ENCODE measurements at places on chromosomes 12 and 14.

GRCh38 chr12:108559007-108559655 lies 1.8 kb downstream of the SART3 start:
- DNase-seq = no peak

GRCh38 chr12:122031342-122032216 lies 9.9 kb downstream of the BCL7A start:
- DNase-seq = no peak

GRCh38 chr12:55822228-55822627 lies 4.4 kb downstream of the ORMDL2 start:
- DNase-seq = no peak

DNA sequence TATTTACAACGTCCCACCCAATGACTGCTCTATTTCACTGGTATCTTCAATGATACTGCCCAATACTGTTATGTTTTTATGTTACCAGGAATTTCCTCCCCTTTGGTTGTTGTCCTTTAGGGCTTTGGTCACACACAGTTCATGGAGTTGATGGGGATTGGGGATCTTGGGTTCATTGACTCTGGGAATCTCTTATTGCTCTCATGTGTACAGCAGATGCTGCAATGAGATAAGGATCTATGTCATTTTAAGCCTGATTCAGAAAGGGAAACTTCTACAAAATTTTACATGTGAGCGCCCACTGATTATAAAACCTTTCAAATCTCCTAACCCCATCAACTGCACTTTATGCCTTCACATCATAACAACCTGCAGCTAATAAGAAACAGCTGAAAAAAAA lies 67.2 kb downstream of the FAR2 start:
- DNase-seq = no peak

DNA sequence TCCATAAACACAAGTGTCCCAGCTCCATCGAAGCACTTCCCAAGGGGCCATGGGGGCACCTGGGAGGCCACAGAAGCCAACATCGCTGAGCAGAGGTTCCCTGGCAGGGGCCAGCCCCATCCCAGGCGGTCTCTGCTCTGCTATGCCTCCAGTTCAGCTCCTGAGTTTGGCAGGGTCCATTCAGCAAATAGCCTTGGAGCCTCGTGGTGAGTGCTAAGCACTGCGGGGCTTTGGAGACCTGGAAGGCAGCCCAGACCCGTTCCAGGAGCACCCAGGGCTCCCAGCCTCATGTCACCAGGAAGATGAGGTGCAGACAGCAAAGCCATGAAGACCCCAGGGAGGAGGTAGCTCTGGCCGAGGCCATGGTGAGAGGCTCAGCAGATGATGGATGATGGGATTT lies 109.5 kb downstream of the LGMN start:
- no peak for DNase-seq

GRCh38 chr14:54691525-54692283 lies 124.8 kb downstream of the SAMD4A start:
- peak; percentile 62 for DNase-seq

- no peak for DNase-seq
These were observed 12.0 kb upstream of the MDM1 start for GRCh38 chr12:68344126-68344525.

DNA sequence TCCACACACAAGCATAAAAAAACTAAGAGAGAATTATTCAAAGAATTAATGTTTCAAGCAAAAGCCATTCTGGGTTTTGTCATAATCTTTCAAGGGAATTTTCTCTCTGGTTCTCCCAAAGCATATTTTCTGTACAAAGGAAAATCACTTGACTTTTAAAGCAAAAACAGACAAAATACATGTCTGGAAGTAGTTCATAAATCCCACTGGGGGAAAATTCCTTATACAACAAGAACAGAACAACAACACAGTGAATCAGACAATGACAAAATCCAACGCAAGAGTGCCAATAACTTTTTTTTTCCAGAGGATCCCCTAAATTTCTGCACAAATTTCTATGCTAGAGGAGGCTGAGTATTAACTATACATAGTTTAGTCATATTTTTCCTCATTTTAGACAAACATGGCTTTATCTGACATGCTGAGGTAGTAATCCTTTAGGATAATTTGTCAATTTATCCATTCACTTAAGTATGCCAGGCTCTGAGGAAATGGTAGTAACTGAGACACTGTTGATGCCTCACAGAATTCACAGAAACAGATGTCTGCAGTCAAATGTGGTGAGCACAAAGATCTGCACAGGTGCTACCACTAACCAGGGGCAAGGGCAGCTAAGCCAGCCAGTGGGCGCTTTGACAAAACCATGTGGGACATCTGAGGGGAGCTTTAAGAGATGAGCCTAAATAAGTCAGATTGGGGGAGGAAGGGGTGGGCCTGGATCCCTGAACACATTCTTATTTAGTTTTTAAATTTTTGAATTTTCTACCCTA lies 38.0 kb downstream of the GRIP1 start:
- DNase-seq = no peak

DNA sequence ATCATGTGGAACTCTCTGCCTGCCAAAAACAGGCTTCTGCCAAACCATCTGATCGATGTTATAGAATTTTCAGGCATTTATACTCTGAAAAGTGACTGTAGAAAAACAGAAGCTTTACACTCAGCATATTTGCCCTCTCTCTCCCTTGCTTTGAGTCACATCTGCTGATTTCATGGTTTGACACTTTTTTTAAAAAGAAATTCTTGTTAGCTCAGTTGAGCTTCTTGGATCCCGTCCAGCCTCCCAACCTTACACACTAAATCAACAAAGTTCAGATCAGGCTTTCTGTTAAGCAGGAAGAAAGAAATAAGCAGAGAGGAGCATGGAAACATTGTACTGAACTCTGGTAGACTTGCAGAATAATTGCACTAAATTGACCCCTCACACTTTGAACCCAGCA lies 193.6 kb upstream of the SEL1L start:
- no peak for DNase-seq

DNA sequence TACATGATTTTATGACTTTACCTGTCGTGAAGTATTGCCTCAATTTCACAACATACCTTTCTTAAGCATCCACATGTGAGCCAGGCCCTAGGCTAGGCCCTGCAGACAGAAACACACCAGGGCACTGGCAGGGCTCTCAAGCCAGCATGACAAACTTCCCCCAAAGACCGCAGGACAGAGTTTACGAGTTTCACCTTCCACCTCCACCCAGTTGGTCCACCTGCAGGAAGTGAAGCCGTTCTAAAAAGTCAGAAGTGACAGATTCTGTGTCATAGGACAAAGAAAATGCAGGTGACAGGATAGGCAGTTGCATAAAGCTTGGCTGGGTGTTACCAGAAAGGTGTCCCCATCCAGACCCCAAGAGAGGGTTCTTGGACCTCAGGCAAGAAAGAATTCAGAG lies 382.3 kb downstream of the PCNX1 start:
- no peak for DNase-seq

- DNase-seq = no peak
These were observed 352.5 kb downstream of the C12orf50 start for GRCh38 chr12:87676731-87677130.

- DNase-seq = no peak
These were observed 194.4 kb downstream of the EMP1 start for GRCh38 chr12:13390918-13391317.

GRCh38 chr12:56110571-56110970 lies 5.9 kb upstream of the RPL41 start:
- DNase-seq = no peak

DNA sequence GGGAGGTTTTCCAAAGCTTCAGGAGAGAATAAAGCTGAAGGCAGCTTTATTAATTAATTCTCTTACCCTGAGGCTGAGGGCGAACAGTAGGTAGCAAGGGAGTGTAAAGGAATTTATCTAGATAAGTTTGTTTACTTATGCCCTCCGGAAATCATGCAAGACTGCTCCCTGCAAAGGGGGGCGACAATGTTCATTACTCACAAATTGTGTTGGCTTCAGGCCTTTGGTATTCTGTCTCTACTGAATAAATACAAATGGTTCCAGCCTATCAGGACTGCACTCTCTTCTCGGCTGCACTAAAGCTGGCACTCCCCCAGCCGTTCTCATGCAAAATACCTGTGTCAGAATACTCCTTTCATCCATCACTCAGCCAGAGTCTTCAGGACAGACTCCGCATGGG lies 120.8 kb downstream of the PPHLN1 start:
- DNase-seq = no peak
